Naive thymus-derived CD4-positive, alpha-beta T cell (primary cell): ENCODE measurements at places on chromosomes 13 and 19.
A peak's percentile ranks its signal among the peaks of the same experiment; 100 is the strongest.

GRCh38 chr13:43448605-43449336 is 338.0 kb downstream of the ENOX1 start:
- DNase-seq: no peak

DNA sequence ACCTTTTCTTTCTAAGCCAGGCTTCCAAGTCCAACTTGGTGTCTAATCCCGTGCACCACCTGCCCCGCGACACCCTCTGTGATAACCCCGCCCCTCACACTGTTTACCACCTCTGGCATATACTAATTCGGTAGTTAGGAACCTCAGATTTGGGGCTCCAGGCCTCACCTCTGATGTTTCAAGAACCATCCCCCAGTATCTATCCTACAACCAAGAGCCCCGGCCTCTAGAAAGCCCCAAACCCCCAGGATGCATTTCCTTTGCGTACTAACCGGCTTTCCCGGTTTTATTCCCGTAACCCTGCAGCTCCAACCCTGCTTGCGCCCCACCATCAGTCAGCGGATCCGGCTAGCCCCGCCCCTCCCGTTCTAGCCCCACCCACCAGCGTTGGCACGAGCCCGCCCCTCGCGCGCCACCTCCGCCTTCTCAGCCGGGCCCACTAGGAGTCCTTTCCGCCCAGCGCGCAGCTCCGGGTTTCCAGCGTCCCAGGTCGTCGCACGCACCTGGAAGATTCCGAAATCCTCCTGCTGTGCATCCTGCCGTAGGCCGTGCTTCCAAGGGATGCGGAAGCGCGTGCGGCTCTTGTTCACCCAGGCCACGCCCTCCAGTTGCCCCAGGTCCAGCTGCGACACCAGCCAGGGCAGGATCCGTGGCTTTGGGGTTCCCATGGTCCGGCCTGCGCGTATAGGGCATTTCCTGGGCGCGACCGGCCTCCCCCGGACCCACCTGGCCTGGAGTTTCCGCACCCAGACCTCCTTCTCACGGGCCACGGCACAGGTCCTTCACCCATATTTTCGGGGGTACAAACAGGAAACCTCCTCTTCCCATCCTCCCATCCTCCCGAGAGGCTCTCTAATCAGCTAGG is 1.3 kb downstream of the IRF3 start:
- peak; percentile 79 for DNase-seq

- no peak for DNase-seq
Measured at GRCh38 chr13:37878921-37879320, 9.3 kb upstream of the TRPC4 start.

- DNase-seq: no peak
Measured at GRCh38 chr13:36885901-36886300, 34.1 kb downstream of the SMAD9 start.

- no peak for DNase-seq
Measured at GRCh38 chr19:55277494-55277893, 2.4 kb downstream of the HSPBP1 start.

GRCh38 chr19:35251456-35251855 is 2.7 kb downstream of the LSR start:
- DNase-seq: no peak

DNA sequence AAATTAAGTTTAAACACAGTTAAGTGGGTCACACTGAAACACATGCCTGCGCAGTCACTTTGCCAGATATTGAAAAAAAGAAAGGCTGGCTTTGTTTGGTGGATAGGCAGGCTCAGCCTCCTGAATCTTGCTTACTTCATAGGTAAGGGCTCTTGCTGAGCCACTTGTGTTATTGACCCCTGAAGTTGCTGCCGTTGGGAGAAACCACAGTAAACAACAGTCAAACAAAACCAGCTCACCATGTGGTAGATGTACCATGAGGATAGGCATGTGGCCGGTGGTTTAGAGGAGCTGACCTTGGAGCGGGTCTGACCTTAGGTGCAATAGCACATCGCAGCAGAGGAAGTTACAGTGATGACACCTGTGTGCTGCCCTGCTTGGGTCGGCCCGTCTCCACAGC is 52.2 kb downstream of the SPATA13 start:
- no peak for DNase-seq

- DNase-seq: no peak
Measured at GRCh38 chr19:28420811-28421550, 792.0 kb downstream of the UQCRFS1 start.

GRCh38 chr19:27745978-27746542 is 1466.9 kb downstream of the UQCRFS1 start:
- no peak for DNase-seq

DNA sequence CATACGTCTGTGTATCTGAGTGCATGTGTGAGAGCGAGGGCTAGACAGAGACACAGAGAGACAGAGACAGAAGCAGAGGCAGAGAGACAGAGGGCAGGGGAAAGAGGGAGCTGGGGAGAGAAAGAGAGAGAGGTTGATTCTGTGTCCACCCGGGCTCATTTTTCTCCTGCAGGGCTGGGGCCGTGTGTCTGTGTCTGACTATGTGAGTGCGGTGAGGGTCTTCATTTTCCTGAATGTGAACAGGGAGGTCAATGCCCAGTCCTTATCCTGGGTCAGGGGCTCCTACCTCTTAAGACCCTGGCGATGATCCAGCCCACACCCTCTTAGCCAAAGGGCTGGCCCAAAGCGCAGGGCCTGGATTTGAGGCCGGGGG is 17.7 kb downstream of the LRRC4B start:
- DNase-seq: no peak

GRCh38 chr13:73385848-73386247 is 327.0 kb downstream of the KLF5 start:
- DNase-seq: no peak

- no peak for DNase-seq
Measured at GRCh38 chr13:102197193-102197592, 204.7 kb downstream of the FGF14 start.

DNA sequence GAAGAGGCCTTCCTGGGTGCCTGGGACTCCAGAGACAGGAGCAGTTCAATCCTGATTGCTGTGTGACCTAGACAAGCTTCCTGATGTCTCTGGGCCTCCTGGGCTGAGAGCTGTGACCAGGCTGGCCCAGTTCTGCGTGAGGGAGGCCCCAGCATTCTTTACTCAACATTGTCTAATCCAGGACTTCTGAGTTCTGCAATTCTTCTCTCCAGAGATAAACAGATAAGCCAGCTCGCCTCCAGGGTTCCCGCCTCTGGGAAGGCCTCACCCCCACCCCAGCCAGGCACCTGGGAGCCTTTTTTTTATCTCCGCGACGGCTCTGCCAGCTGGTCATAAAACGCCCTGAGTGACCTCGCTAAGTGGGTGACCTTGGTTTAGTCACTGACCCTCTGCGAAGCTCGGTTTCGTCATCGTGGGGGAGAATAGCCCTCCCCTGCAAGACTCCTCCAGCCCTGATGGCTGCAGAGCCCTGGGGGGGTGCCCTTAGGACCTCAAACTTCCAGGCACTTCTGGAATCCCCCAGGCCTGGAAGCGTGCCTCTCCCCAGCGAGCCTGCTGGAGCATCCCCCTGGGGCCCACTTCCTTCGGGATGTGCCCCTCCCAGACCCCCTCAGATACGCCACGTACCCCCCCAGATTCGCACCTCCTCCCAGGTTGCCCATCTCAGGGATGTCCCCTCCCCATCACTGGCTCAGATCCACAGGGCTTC is 1.9 kb downstream of the SULT2B1 start:
- DNase-seq: no peak

DNA sequence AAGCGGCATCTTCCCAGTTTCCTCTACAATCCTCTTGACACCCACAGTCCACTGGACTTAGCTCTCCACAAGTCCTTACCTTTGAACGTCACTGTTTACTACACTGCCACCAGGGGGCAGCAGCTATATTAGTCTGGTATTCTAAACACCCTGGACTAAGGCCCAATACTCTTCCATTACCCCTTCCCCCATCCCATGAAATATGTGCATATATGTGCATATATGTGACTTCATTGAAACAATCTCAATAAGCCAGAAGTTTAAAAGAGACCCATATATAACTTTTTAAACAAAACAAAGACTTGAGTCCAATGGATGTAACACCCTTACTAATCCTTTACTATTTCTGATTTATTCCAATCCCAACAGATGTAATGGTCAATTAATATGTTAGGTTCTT is 15.5 kb downstream of the GGACT start:
- DNase-seq: peak; percentile 61
